ENCODE measurements at places on chromosomes 16 and 17.

DNA sequence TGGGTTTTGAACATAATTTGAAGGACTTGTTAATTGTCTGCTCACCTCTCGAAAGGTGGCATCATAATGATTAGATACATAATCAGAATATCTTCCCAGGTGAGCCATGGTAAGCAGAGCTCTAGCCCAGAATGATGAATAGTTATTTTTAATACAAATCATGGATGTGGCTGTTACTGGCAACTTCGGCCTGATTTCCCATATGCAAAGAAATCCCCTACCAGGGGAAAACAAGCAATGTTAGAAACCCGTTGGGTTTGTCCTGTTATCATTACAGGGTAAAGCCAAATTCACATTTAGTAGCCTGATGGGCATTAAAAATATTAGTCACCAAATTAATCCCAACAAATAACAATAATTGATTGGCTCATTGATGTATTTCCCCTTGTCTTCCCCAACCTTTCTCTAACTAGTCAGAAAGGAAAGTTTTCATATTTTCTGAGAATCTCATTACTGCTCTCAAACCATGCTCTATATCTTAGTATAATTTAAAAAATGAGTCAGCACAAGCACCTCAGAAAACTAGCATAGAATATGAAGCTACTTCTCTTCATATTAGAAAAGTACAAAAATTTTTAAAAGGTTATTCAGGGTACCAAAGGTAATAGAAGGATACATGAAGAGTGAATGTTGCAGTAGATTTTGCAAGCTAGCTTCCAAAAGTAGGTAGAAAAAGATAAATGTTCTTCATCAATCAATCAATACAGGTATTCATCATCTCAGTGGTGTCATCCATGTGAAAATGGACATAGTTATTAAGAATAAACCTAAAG is 5.0 kb downstream of the STAT5B start:
- DNase-seq: no peak

GRCh38 chr16:81908466-81909262 is 102.6 kb downstream of the SDR42E1 start:
- DNase-seq: no peak

GRCh38 chr17:22600644-22601298 is 908.4 kb downstream of the KCNJ18 start:
- no peak for DNase-seq

GRCh38 chr16:56198755-56199114 is 7.4 kb downstream of the GNAO1 start:
- no peak for DNase-seq

DNA sequence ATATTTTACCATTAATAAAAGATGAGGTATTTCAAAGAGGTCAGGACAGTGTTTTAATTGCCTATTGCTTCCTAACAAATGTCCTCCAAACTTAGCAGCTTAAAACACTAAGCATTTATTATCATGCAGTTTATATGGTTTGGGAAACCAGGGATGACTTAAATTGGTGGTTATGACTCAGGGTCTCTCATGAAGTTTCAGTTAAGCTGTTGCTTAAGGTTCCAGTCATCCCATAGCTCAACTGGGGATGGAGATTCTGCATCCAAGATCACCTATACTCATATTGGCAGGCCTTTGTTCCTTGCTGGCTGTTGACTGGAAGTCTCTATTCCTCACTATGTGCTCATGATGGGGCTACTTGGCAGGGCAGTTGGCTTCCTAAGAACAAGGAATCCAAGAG is 1329.9 kb upstream of the GOT2 start:
- no peak for DNase-seq

DNA sequence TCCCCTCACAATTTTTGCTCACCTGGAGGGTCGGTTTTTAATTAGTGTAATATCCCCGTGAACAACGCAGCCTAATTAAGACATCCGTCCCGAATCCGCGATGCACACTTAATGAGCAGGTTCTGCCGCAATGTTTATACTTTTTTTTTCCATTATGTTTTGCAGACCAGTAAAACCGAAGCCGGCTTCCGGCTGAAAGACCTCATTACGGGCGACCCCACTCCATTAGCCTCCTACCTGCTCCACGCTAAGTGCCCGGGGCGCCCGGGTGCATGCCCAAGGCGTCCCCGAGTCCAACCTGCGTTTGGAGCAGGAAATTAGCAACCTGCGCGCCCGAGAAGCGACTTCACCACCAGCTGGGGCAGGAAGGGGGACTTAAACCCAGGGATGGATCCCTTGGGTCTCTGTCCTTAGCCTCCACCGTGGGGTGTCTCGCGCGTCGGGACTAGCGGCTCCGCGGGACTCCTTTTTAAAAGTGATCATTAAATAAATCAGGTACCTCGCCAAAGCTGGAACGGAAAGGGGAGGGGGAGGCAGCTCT is 1.7 kb downstream of the RBFOX3 start:
- no peak for DNase-seq

DNA sequence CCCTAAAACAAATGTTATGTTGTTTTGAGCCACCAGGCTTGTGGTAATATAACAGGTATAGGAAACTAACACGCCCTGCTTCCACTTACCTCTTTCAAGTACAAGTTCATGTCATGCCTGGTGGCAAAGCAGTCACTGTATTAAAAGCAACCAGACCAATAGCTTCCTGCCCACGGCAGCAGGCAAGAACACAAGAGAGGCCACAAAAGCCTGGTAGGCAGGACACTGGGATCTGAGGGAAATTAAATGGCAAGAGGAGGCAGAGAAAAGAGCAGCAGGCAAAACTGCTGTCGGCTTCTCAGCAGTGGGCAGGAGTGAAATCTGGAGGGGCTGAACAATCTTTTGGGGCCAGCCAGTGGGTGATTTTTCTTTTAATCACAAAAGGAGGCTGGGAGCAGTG is 2.2 kb downstream of the CYTH1 start:
- DNase-seq: no peak

GRCh38 chr17:2398655-2399571 is 1.9 kb downstream of the MNT start:
- no peak for DNase-seq

DNA sequence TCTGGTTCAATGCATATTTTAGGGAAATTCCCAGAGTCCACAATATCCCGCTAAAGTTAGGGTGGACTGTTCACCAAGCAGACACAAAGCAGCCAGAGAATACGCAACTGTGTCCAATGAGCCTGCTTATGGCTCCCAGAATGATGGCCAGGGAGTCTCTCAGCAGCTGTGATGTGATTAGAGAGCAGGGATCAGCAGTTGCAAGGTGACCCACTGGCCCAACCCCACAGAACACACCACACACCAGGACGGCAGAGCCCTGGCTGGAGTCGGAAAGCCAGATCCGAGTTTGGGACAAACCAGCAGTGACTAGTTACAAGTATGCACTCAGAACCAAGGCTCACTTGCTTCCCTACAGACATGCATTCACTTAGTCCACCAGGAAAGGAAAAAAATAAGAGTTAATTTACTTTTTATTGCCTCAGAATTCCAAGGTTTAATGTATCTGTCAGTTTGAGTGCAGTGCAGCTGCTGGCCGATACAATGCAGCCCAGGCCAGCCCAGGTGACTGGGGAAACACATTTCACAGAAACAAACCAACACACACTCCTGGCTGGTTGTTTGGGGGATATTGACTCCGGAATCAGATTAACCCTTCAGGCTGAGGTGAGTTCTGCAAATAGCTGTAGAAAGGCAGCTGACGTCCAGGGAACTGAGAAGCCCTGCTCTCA is 121.7 kb downstream of the HIC1 start:
- no peak for DNase-seq

Measured in type B pancreatic cell (in vitro differentiated cells).